Caudate nucleus (tissue), 63 donors: ENCODE measurements at places on chromosomes 7 and 10.

- no peak for DNase-seq
Measured at GRCh38 chr10:69802424-69803161, 887 bp downstream of the COL13A1 start.

DNA sequence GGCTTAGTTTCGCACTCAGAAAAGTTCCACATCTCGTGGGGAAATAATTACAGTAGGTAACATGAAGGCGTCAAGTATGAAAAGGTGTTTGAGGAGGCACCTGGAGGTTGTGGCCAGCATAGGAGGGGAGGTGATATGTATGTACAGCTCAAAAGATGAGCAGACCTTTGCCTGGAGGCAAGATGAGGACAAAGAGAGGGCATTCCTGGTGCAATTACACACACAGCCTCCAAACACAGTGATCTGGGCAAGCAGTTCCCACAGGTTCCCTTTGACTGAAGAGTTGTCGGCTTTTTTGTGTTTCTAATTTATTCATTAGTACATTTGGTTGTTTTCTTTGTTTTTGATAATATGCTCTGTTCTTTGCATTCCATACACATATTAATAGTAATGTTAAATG, 46.9 kb downstream of the CDK14 start:
- no peak for DNase-seq

DNA sequence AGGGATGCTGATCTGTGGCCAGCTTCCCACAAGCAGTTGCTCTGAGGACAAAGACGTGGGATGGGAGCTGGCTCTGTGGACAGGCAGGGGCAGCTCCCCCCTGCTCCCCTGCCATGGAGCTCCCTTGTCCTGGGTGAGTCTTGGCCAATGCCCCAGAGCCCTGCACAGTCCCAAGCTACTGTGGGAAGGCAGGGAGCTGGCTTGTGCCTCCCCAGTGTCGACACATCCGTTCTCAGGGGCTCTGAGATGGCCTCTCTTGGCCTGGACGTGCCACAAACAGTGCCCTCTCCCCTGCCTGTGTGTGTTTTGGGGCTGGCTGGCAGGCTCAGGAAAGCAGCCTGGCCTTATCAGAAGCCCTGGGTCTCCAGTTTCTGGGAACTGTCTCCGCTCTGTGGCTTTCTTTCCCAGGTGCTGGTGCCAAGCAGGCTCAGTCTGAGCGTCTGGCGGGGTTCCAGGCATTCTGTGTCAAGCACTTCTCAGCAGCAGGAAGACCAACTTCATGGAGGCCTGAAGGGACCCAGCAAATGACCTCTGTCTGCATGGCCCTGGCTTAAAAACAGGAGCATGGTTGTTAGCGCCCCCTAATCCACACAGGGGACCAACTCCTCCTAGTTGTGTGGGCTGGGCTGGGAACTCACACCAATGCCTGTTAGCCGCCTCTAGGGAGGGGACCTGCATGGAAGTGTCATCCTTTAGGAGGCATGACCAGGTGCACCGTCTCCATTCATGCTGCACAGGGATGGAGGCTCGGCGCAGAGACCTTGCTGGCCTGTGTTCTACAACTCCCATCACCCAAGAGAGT, 375.2 kb downstream of the RPS24 start:
- DNase-seq = peak; percentile 73

GRCh38 chr10:11109590-11109989, 91.9 kb downstream of the CELF2 start:
- DNase-seq = no peak

DNA sequence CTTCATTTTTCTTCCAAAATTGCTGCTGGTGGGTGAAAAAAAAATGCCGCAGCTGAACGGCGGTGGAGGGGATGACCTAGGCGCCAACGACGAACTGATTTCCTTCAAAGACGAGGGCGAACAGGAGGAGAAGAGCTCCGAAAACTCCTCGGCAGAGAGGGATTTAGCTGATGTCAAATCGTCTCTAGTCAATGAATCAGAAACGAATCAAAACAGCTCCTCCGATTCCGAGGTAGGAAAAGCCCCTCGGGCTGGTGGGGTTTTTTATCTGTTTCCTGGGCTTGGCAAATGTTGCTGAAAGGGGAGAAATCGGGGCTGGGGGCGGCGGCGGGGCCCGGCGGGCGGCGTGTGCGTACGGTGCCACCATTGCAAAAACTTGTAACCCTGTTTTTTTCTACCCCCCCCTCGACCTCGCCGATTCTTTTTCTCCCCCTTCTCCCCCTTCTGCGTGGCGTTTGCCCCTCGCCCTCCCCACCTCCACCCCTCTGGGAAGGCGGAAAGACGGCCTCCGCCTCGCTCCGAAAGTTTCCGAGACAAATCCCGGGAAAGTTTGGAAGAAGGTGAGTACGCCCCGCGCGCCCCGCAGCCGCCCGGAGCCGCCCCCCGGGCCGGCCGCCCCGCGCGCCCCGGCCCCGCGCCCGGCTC, 789 bp downstream of the TCF7L2 start:
- DNase-seq = no peak

DNA sequence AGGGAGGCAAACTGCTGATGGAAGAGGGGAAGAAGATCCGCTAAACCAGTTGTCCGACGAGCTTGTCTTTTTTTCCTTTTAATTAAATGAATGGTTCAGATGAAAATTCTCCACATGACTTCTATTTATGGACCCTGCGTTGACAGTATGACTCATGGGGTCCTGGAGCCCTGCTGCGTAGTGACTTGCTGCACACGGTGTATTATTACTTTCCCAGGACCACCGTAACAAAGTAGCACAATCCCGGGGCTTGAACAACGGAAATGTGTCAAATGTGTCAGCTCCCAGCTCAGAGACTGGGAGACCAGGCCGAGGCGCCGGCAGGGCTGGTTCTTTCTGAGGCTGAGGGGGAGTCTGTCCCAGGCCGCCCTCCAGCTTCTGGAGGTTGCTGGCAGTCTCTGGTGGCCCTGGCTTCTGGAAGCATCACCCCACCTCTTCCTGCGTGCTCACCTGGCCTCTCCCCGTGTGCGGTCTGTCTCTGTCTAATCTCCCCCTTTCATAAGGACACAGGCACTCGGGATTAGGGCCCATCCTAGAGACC, 33.8 kb upstream of the MNX1 start:
- DNase-seq = no peak

DNA sequence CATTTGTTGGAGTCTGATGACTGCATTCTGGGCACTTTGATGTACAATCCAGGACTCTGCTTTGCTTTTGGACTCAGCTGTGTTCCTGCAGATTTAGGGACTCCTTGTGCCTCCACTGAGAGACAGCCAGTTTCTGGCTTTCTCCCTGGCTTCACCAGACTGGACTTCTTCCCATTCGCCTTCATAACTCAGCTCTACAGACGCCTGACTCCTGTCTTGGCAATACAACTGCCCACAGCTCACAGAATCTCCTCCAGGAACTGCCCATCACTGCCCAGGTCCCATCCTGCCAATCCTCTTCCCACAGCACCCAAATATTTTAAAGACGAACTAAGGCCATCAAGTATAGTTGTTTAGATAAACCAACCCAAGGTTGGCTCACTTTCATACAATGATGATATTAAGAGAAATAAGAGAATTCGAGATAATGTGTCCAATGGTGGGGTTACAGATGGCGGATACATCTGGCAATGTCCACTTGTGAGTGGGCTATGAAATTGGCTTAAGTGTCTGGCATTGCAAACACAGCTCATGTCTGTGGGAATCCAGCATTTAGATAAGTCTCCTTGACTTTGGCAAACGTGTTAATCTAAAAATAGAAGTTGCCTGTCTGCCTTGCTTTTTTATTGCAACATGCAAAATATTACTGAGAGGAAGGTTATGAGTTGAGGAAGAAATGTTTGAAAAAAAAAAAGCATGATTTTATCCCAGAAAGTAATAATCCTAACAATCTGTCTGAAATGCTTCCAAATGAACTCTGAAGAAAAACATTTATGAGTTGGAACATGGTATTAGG, 95.1 kb downstream of the ITGA8 start:
- no peak for DNase-seq
